ENCODE measurements at places on chromosomes 4 and X.

- DNase-seq: no peak
Measured at GRCh38 chr4:155609455-155610059, 57.1 kb upstream of the GUCY1A1 start.

GRCh38 chrX:129188231-129188630, 335.1 kb downstream of the SMARCA1 start:
- DNase-seq: no peak

DNA sequence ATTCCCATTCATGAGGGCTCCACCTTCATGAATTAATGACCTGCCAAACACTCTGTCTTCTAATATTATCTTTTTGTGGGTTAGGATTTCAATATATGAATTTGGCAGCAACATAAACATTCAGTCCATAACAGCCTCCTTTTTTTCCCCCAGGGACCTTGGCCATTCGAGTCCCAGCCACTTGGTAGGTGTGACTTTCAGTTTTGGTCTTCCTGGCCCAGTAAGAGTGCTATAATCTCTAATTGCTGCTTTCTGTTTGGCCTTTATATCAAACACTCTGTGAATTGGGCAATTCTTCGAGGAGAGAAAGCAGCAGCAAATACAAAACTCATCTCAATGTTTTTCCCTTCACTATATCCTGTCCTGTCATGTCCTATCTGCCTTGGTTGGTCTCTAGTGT, 12.4 kb upstream of the RADX start:
- DNase-seq: no peak

DNA sequence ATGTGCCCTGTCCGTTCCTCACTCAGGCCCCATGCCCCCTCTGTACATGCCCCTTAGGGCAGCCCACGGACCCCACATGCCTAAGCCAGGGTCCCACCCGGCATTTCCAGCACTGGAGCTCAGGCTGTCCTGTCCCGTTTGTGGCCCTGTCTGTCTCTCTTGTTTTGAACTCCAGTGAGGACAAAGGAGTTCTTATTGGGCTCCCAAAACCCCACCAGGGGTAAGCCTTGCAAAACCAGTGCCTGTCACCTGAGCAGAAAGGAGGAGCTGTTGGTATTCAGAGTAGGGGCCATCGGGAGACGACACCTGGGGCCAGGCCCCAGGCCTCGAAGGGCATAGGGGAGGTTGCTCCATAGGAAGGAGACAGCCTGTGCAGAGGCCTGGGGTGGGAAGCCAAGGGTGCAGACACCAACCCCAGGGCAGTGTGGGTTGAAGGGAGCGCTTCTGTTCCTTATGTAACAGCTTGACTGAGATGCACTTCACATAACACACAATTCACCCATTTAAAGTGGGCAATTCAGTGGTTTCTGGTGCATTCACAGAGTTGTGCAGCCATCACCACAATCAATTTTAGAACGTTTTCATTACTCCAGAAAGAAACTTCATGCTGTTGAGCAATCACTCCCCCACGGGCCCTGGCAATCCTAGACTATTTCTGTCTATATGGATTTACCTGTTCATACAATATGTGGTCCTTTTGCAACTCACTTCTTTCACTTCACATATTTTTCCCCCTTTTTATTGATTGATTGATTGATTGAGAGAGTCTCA, 31.7 kb downstream of the MAN2B2 start:
- no peak for DNase-seq
